Left lung (tissue), 14 donors: ENCODE measurements at places on chromosomes 4 and X. TPM values are rescaled to one million over a fixed set of nuclear protein-coding genes. Genes with fewer than 3 reads are reported as not detected.

MAGEA9B gene
- not detected for total RNA-seq

TMEM31 gene
- total RNA-seq, result not detected

PPEF1 gene
- 0.42 TPM for total RNA-seq

TMEM255A gene
- total RNA-seq, result 1.8 TPM

- peaks cover 28% of the 10 kb centered on the region for H3K4me1 ChIP-seq
- no peak overlapping the region for H3K27ac ChIP-seq
- no peaks in the 10 kb centered on the region for H3K36me3 ChIP-seq
- H3K27me3 ChIP-seq, result no peaks in the 10 kb centered on the region
- no peak overlapping the region for H3K4me3 ChIP-seq
Measured at GRCh38 chr4:102574317-102574716, 73.2 kb downstream of the NFKB1 start.

DNA sequence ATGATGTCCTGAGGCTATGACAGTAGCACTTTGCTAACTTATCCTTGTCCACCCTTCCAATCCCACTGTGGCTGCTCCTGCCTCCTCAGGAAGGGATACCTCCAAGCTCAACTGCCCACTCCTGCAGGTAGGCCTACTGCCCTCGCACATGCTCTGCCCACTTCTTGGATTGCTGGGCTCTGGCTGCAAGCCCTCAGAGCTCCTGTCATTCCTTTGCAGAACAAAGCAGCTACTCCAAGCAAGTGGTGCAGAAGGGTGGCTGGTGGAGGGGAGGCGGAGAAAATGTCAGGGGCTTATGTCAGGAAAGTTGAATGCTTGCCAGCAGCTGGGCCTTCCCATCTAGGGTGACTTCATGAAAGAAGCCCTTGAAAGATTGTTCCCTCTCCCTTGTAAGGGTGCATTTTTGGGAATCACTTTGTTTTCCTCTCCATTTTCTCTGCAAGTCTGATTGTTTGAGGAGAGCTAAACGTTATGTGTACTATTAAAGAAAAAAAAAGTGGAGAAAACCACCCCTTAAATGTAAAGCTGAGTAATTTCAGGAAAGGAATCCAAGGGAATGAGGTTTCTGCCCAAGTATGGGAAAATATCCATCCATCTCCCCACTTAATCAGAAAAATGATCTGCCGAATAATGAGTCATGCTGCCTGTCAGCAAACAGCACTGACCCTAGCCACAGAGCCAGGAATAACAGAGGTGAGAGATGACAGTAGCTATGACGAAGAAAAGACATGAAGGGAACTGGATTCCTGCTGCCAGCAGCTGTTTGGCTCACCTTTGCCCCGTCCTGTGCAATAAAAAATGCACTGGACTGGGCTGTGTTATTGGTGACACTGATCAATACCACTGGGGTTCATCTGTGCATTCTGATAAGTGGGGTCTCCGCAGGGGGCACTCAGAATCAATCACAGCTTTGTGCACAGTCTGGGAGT, 102.0 kb downstream of the RTL5 start:
- H3K36me3 ChIP-seq, result no peaks in the 10 kb centered on the region
- no peak overlapping the region for H3K4me3 ChIP-seq
- DNase-seq, result no peak
- H3K4me1 ChIP-seq, result peaks cover 9% of the 10 kb centered on the region
- H3K27me3 ChIP-seq, result no peaks in the 10 kb centered on the region
- no peak overlapping the region for H3K27ac ChIP-seq

GRCh38 chrX:30618160-30618765, 35.0 kb upstream of the GK start:
- no peaks in the 10 kb centered on the region for H3K27me3 ChIP-seq
- no peak overlapping the region for H3K4me3 ChIP-seq
- no peak for DNase-seq
